Aorta (tissue), 5 donors: ENCODE measurements at places on chromosomes 12 and 14. TPM values are rescaled to one million over a fixed set of nuclear protein-coding genes. Genes with fewer than 3 reads are reported as not detected.

The C12orf50 gene
- total RNA-seq = 0.32 TPM

The ANO4 gene
- total RNA-seq = 0.32 TPM

DNA sequence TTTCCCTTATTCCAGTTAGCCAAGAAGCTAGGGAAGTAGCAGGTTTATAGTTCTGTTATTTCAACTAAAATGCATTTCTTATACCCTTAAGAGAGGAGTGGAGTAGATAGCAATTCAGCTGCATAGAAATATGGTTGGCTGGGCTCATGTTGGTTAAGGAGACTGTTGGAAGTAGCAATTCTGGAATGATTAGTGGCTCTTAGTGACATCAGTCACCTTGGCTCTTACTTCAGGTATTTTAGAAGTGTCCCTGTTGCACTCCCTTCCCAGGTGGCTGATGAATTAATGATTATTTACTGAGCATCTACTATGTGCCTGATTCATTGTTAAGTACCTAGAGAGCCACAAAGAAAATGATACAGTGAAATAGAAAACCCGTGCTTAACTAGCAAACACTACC lies 128.1 kb downstream of the MGST1 start:
- DNase-seq = no peak

GRCh38 chr14:99674776-99675381 lies 9.2 kb upstream of the CYP46A1 start:
- peak; percentile 24 for DNase-seq

DNA sequence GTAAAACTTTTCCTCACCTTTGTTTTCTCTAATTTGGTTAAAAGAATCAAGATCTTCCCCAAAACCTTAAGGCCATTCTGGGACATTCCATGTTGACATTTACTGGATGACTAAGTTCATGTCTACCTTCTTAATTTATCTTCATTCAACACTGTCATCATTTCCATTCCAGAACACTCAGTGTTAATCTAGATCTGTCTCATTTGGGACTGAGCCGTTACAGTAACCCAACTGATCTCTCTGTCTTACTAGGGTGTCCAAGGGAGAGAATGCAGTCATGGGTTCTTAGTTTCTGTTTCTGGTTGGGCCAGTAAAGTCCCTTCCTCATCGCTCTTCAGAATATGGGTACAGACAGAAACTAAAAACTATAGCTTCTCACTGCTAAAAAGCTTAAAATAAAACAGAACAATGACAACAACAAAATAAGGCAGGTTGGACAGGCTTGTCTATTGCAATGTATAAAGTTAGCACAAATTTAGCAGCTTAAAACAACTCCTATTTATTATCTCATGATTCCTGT lies 144.8 kb downstream of the ASCL1 start:
- DNase-seq = no peak

DNA sequence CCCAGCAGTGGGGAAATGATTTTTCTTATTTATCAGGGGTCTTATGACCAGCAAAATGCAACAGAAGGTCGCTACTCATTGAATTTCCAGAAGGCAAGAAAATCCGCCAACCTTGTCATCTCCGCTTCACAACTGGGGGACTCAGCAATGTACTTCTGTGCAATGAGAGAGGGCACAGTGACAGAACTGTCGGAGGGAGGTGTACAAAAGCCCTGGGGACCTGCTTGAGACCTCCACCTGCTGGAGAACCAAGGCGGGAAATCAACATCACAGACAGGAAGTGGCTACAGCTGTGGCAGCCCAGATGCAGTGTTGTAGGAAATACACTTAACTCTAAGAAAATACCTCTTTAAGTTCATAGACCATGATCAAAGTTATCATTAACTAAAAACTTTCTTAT lies 250.9 kb upstream of the OR4E1 start:
- DNase-seq = no peak

- no peak for DNase-seq
Observed at GRCh38 chr12:114841557-114842251, 157.7 kb upstream of the TBX3 start.

The B3GNT4 gene
- not detected for total RNA-seq

The SIRT4 gene
- 1.6 TPM for total RNA-seq

- DNase-seq = no peak
Observed at GRCh38 chr12:51098611-51099010, 15.2 kb upstream of the CSRNP2 start.

GRCh38 chr12:129887101-129887500 lies 16.7 kb downstream of the TMEM132D start:
- no peak for DNase-seq

The ENDOU gene
- total RNA-seq = 1.7 TPM

GRCh38 chr14:101121508-101122139 lies 218.1 kb upstream of the RTL1 start:
- DNase-seq = no peak

- no peak for DNase-seq
Observed at GRCh38 chr12:12230275-12230674, 36.6 kb downstream of the LRP6 start.

DNA sequence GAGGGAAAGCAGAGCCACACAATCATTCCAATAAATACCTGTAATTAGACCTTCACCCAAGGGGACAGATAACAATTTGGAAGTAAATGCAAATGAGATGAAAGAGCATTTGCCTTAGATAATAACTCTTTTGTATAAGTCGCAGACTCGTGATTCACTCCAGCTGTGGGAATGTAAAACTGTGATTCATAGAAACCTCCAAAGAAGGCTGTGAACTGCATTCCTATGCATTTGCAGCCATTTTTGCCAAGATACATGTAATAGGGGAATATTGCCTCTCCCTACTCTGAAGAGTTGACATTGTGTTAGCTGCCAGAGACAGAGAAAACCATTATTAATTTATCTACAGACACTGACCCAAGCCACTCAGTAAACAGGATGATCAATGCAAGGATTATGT lies 181.9 kb upstream of the ARHGAP5 start:
- DNase-seq = no peak

The GALNT8 gene
- 6.9 TPM for total RNA-seq

The PRICKLE1 gene
- 19.3 TPM for total RNA-seq

GRCh38 chr12:117167769-117168168 lies 22.5 kb downstream of the FBXO21 start:
- DNase-seq = no peak

DNA sequence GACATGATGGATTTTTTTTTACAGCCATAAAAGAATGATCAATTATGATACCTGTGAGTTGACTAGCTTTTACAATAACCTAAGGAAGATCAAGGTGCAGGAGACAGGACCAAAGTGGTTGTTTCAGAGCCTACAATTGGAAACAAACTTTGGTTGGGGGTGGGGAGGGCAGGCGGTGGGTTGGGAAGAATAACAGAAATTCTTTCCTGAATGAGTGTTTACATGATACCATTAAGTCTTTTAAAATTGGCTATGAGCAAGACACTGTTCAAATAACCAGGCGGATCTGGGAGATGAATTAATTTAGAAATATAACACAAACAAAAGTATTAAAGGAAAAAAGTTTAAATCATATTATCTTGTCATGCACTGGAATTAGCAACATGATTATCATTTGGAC lies 7.2 kb downstream of the NFYB start:
- no peak for DNase-seq

The KRT81 gene
- 0.45 TPM for total RNA-seq

The ADAM20 gene
- total RNA-seq = 3.8 TPM

- DNase-seq = no peak
Observed at GRCh38 chr14:23563473-23564180, 4.0 kb downstream of the AP1G2 start.

- DNase-seq = no peak
Observed at GRCh38 chr14:96287856-96288255, 31.8 kb downstream of the BDKRB1 start.

- no peak for DNase-seq
Observed at GRCh38 chr14:59278111-59278510, 89.6 kb downstream of the DAAM1 start.

DNA sequence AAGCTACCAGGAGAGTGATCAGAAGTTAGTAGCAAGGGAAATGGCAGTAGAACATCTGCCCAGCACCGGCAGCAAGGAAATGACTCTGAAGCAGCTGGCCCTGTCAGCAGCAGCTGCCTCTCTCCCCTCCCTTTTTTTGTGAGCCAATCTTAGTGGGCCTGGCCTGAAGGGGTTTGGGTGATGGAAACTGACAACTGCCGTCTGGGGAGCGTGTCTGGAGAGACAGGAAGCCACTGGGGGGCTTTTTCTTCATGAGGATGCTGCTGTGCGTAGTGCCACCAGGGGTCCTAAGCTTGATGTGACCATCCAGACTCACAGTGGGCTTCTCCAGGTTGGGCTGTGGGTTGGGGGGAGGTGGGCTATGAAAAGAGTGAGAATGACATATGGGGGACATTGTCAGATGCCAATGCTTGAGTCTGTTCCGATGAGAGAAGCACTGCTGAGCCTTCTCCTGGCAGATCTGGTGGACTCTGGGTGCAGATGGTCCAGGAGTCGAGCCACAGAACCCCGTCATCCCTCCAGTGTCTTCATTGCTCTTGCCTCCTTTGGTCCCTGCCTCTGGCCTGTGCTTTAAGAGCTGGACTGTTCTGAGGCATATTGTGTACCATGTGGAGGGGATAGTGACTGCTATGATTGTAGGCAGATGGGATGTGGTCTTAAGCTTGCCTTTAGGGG lies 87.6 kb upstream of the HIF1A start:
- no peak for DNase-seq

DNA sequence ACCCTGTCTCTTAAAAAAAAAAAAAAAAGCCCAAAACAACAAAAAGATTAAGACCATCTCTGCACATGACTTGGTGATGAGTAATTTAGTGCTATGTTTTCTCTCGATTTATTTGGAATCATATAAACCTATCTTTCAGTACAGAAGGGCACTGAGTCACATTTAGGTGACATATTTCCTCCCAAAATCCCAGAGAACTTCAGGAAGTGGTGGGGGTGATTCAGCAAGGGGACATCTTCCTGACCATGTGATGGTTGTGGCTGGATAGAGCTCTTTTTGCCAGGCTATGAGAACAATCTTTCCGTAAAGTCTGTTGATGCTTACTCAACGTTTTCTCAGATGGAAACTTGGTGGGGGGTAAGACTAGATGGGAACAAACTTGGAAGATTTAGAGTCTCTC lies 50.0 kb downstream of the PPFIBP1 start:
- no peak for DNase-seq

The KRT5 gene
- total RNA-seq = 0.87 TPM

The CACNA1C gene
- 114 TPM for total RNA-seq

The BIN2 gene
- total RNA-seq = 9.4 TPM

- no peak for DNase-seq
Observed at GRCh38 chr12:56838621-56839488, 75.7 kb downstream of the HSD17B6 start.

The NOS1 gene
- 0.19 TPM for total RNA-seq

GRCh38 chr14:40713387-40713786 lies 893.3 kb upstream of the LRFN5 start:
- DNase-seq = no peak

The MGP gene
- total RNA-seq = 7,115 TPM

DNA sequence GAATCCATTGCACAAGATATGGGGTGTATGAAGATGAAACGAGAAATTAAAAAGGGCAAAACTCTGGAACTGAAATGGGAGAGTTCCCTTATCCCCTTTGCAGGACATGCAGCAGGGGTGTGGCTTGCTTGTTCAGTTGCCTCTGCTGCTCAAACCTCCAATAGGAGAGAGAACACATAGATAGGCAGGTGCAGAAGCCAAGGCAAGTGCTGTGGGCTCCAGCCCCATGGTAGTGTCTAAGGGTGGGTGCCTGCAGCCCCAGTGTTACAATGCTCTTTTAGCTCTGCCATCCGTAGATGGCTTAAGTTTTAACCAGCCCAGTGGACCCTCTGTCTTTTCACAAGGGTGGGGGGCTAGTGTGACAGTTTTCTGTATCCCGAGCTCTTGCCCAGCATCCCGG lies 69.7 kb downstream of the CMAS start:
- DNase-seq = no peak

GRCh38 chr12:108047071-108047550 lies 82.0 kb upstream of the WSCD2 start:
- no peak for DNase-seq

The TAS2R10 gene
- 1.4 TPM for total RNA-seq

The PDE3A gene
- total RNA-seq = 94.7 TPM

DNA sequence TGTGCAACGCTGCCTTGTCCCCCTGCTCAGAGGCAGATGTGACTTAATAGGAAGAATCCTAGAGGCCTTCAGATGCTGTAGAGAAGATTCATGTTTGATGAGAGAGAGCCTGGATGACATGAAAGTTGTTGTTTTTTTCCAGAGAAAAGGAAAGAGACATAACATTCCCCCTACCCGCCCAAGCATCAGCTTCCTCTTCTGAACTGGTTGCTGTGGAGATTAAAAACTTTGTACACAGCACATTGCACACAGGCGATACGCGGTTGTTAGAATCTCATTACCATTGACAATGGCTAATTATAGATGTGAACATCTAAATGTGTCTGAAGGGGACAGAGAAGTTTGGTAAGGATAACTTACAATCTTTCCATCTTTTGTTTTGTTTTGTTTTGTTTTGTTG lies 13.6 kb upstream of the ETFBKMT start:
- no peak for DNase-seq

The RXYLT1 gene
- 13.2 TPM for total RNA-seq

GRCh38 chr12:49031573-49032161 lies 13.1 kb upstream of the PRKAG1 start:
- peak; percentile 45 for DNase-seq

DNA sequence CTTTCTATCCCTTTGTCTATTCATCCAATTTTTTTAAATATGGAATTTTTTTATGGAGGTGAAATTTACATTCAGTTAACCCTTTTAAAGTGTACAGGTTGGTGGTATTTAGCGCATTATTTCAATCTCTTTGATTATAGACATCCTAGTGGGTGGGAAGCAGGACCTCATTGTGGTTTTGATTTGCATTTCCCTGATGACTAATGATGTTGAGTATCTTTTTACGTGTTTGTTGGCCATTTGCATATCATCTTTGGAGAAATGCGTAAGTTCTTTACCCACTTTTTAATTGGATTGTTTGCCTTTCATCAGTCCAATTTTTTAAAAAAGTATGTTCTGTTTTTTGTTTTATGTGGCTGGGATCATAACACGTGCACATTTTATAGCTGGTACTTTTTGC lies 20.8 kb downstream of the PAPLN start:
- DNase-seq = no peak

The C1R gene
- 769 TPM for total RNA-seq

- no peak for DNase-seq
Observed at GRCh38 chr12:112170376-112170775, 45.0 kb downstream of the TRAFD1 start.

DNA sequence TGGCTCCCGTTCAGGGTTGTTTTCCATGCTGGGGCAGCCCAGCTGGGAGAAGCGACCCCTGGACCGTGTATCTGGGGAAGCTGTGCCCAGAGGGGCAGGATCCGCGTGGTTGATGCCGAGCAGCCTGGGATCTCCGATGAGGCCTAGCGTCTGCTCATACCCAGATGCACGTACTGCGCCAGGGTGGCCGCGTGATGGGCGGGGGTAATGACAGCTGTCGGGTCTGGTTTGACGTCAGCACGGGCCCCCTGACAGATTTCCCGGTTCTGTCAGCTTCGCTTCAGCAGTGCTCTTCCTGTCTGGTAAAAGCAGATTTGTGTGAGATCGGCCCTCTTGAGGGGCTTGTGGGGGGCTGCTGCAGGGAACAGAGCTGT lies 147.3 kb downstream of the TSPAN9 start:
- DNase-seq = no peak

The FSCB gene
- total RNA-seq = not detected

GRCh38 chr14:102323102-102323501 lies 3.6 kb downstream of the ZNF839 start:
- peak; percentile 88 for DNase-seq
